Mesothelial cell of epicardium (in vitro differentiated cells): ENCODE measurements at places on chromosomes 3 and 15. TPM values are rescaled to one million over a fixed set of nuclear protein-coding genes. Genes with fewer than 3 reads are reported as not detected.

Gene RAP2B
- 15.2 to 16.2 TPM (median 15.4 TPM) in 3 replicates for total RNA-seq

GRCh38 chr3:32147933-32148332, 41.5 kb downstream of the GPD1L start:
- DNase-seq, result no peak

Gene THRB
- total RNA-seq, result 2.1 to 3.4 TPM (median 2.4 TPM) in 3 replicates

GRCh38 chr15:87739081-87739480, 517.5 kb downstream of the NTRK3 start:
- DNase-seq, result no peak

Gene ARPP21
- total RNA-seq, result 0.67 to 1.1 TPM (median 0.68 TPM) in 3 replicates

Gene CPLX3
- 0.14 TPM in 1 of 3 replicates, not detected in the others for total RNA-seq

- no peak for DNase-seq
Observed at GRCh38 chr15:46280762-46281542, 646.1 kb downstream of the SQOR start.

DNA sequence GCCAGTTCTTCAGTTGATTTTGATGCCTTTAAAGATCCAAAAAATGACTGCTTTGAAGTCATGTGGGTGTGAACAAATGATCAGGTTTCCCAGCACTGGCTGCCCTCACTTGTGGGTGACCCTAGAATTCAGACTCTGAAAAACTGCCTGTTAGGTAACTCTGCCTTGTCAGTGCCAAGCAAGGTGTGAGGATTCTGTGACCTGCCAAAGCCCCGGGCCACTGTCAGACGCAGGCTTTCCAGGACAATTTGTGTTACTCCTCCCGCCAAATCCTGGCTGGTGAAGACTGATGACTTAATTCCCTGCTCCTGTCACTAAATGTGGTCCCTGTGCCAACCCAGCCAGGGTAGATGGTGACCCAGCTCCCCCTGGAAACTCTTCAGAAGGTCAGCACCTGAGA, 99.2 kb upstream of the PSMD6 start:
- no peak for DNase-seq

DNA sequence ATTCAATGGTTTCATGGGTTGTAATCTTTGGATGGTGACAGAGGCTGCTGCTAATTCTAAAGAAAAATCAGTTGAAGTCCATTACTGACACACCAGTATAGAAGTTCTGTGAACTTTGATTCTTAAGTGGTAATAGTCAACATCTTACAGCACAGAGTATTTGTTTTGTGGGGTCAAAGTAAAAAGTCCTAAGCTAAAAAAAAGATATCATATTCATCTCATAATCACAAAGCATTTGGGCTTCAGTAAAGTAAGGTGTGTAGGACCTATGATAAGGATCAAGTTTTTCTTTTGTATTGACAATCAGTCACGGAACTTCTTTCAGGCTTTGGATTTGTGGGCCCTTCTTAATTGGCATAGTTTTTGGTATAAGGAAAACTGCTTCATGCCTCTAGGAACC, 1.1 kb downstream of the ASTE1 start:
- DNase-seq, result no peak

Gene RASGRP1
- total RNA-seq, result 3.7 to 4.8 TPM (median 4.4 TPM) in 3 replicates

Gene GPR171
- total RNA-seq, result not detected in 3 replicates

Gene NT5DC2
- total RNA-seq, result 256 to 266 TPM (median 266 TPM) in 3 replicates

Gene CGNL1
- 34.1 to 36.4 TPM (median 35.7 TPM) in 3 replicates for total RNA-seq

Gene SLC38A3
- total RNA-seq, result 0.84 to 2.5 TPM (median 1.8 TPM) in 3 replicates

DNA sequence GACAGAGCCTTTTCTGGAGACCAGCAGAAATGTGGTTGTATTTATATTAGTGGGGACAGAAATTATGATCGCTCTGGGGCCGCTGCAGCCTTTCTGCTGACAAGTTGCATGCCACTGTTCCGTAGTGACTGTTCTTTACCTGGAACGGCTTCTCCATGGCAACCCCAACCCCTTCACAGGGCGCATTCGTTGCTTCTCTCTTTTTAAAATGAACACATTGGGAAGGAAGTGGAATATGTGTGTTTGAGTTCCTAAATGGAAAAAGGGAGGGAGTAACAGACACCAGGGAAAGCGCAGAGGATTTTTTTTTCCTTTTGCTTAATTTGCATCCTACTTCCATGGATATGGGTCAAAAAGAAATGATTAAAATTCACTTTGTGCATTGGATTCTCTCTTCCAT, 482.0 kb upstream of the SUCLG2 start:
- no peak for DNase-seq

Gene IL5RA
- not detected in 3 replicates for total RNA-seq

Gene TRAT1
- total RNA-seq, result not detected in 3 replicates

DNA sequence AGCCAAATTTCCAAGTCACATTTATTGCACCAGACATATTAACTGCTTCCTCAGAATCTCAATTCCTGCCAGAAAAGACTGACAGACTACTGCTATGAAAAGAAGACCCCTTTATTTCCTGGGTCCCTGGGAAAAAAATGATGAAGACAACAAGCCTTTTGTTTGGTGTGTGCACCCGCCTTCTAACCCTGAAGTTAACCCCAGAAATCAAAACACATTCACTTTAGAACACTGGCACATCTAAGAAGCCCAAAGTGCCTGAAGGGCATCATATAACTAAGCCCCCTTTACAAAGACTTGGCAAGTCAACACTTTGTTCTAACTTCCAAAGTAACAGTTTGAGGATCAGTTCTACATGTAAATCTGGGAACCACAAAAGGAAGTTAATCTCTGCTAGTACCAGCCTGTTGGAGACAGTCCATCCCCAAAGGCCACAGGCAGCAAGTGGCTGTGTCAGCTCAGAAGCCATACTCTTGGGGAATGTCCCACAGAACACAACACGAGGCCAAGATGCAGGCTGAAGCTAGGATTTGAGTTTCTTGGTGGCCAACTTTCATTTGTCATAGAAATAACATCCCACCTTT, 16.3 kb upstream of the ATP1B3 start:
- no peak for DNase-seq

DNA sequence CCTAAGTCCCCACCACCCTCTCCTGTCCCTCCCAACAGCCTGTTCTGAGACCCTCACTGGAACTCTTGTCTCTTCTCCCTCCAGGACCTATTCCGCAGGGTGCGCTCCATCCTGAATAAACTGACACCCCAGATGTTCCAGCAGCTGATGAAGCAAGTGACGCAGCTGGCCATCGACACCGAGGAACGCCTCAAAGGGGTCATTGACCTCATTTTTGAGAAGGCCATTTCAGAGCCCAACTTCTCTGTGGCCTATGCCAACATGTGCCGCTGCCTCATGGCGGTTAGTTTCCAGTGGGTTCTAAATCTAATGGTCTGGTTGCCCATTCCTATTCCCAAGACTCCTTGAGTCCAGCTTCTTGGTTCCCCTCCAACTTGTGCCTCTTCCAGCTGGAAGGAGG, 9.3 kb downstream of the EIF4G1 start:
- DNase-seq, result no peak

Gene IL17RB
- total RNA-seq, result 1.4 to 1.7 TPM (median 1.6 TPM) in 3 replicates

Gene PLA1A
- total RNA-seq, result not detected in 3 replicates

DNA sequence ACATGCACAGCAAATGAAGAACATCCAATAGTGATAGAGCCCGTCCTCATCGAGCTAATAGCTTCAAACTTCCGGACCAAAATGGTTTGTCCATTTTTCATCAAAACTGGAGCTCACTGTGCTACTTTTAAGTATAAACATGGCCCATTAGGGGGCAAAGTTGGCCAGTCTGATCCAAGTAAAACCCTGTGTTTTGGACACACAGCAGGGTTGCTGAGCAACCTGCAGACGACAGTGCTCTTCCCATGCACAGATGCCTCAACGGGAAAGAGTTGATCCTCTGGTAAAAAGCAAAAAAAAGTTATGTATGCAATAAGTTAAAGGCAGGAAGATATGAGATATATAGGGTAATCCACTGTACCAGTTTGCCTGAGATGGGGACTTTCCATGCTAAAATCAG, 244.0 kb upstream of the THBS1 start:
- no peak for DNase-seq

- peak; percentile 50 for DNase-seq
Observed at GRCh38 chr3:141940194-141940776, 63.8 kb downstream of the ATP1B3 start.

DNA sequence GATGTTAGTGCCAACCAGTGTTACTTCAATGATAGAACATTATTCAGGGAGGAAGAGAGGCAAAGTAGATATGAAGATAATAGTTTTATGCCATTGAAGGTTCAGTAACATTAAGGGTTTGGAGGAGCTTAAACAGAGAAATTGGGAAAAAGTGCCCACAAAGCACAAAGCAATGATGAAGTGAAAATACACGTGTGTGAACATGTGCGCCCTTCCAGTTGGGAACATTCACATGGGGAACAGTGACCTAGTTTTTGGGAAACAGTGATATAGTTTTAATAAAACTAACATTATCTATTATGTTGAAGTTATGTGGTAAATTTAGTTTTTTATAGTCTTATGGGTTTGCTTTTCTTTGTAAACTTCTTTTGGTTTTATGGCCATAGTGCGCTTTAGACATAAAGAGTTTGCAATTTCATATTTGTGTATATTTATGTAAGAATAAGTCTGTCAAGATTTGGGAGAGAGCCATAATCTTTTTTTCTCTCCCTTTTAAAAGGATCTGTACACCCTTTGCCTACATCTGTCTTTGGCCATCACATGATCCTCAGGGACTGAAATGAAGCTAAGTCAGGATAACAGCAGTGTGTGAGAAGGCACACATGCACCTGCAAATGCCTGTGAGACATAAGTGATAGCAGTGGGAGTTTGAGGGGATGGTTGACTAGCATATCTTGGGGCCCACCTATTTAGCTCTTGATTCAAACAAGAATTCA, 450.3 kb upstream of the THRB start:
- no peak for DNase-seq

DNA sequence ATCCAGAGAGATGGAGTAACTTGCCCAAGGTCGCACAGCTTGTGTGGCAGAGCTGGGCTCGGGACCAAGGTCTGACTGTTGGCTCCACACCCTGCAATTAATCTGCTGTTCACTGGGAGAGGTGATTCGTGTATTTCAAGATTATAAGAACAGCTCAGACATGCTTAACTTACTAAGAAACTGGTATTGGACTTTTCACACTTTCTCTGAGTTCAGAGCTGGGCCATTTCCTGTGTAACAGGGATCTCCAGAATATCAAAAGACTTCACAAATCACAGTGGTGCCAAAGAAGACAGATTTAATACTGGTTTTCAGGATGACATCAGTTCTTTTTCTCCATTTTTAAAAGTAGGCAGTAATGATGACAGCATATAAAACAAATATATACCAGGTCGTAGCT, 156.8 kb upstream of the UBE2E1 start:
- no peak for DNase-seq

Gene HDGFL3
- total RNA-seq, result 92.2 to 97.2 TPM (median 95.7 TPM) in 3 replicates

- DNase-seq, result no peak
Observed at GRCh38 chr3:106913111-106913698, 464.0 kb upstream of the CCDC54 start.

Gene ADAMTS17
- total RNA-seq, result 39.4 to 42.1 TPM (median 40.2 TPM) in 3 replicates

- no peak for DNase-seq
Observed at GRCh38 chr3:178295292-178295912, 240.8 kb upstream of the KCNMB2 start.

DNA sequence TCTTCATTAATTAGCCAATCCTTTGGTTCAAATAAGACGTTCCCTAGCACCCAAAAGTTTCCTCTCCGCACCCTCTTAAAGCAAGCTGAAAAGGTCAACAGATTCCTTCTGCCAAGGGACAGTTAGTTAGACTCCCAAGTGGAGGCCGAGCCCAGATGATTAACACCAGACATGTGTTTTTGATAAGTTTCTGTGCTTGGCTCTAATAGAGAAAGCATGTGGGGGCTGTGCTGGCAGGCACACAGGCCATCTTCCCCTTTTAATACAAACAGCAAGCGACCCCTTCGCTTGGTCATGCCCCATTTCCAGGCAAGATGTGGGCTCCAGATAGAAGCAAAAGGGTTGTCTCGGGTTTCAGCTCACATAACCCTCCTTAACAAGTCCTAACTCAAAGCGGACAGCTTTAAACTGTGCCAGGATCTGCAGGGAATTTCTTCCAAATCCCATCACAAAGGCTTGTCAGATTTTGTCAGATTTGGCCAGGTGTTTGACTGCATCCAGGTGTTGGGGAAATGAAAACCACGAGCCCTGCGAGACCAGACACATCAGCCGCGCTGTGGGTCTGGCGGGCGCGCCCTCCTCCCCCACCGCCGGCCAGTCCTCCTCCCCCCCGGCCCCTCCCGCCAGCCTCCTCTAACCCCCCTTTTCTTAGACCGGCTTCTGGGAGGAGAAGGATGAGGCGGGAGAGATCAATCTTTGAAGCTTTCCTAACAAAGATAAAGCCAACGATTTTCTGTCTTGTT, 3.3 kb downstream of the HES1 start:
- DNase-seq, result peak; percentile 49

DNA sequence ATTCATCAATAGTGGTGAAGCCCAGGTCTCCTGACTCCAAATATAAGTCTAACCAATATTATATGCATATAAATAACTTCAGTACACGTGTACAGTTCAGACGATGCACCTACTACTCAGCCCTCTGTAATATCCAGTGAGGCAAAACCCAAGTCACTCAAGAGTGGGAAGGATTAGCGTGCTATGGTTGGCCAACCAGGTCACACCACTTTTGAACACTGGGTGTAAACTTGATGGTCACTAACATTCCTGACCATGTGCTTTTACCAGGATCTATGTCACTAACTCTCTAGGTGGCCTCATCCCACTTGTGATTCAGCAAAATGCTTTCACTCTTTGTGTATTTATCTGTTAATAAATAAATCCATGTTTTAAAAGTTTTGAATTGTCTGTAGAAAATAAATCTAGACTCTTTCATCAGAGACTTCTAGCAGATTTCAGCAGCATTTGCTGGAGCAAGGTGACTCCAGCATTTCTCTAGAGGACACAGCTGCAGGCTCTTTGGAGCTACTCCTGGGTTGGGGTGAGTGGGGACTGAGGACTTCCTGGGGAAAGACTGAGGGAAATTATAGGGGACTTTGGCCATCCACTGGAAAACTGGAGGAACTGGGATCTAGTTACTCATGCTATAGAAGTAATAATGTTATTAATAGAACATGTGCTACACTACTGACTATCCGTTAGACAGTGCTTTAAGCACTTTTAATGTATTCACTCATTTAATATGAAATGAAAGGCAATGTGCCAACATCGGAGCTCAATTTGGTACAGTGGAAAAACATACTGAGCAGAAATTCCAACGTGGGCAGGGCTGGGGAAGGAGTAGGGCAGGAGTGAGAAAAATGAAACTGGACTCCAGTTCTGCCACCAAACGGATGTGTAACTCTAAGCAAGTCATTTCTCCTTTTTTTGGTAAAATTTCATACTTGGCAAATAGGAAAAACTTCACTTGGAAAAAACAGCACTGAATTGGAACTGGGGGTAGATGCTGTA, 97.9 kb downstream of the RORA start:
- DNase-seq, result no peak

DNA sequence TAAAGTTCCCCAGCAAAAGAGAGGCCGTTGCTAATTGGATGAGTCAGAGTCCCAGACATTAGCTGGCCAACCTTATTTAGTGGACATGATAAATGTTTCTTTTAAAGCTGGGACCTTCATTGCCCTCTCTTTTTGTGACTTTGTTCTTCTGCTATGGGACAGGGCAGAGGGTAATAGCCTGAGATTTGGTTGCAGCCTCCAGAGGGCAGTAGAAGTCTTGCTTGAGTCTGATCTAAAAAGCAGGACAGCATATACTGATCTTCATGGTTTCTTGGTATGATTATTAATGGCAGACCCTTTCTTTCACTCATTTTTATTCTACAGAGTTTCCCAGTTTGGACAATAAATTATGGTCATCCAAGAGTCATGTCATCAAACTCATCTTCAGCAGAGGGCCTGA, 25.1 kb upstream of the ZKSCAN7 start:
- no peak for DNase-seq
